Activated naive CD8-positive, alpha-beta T cell treated with anti-CD3 and anti-CD28 coated beads for 36 hours (primary cell): ENCODE measurements at places on chromosomes 5 and 9. TPM values are rescaled to one million over a fixed set of nuclear protein-coding genes. Genes with fewer than 3 reads are reported as not detected.

The POU5F2 gene
- total RNA-seq = 0.22 TPM

DNA sequence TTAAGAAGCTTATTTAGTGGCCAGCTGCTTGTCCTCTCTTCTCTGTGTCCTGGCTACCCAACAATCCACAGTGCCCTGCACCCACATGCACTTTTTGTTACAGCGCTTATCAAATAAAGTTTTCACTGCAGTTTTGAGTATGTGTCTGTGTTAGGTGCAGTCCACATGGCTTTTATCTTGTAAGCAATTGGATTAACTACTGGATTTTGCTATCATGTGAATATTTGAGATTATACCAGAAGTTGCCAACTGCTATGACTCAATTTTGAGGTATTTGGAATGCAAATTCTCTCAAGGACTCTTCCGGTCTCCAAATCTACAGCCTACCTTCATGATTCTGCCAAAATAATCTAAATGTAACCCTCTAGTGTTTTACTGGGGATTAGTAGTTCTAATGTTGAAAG, 690.2 kb downstream of the NR2F1-AS1 start:
- DNase-seq = no peak

DNA sequence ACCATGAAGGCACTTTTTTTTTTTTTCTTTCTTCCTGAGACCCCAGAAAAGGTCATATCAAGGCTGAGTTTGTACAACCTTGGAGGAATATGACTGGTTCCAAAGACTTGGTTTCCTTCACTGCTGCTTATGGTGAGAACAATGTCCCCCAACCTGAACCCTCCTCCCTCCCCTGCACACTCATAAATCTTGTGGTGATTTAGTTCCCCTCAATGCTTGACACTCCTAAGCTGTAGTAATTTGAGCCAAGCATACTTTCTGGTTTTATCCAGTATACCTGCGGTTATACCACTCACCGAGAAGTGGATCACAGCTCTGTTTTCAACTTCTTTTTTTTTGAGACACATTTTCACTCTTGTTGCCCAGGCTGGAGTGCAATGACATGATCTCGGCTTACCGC, 149.9 kb upstream of the KLF4 start:
- no peak for DNase-seq

The SARDH gene
- 2.7 TPM for total RNA-seq

- no peak for DNase-seq
Observed at GRCh38 chr5:102818345-102818744, 63.2 kb downstream of the PAM start.

The PRLR gene
- total RNA-seq = not detected

GRCh38 chr9:2210201-2210600, 195.1 kb downstream of the SMARCA2 start:
- DNase-seq = no peak

The PDE6A gene
- total RNA-seq = not detected

GRCh38 chr9:19445452-19445851, 36.6 kb downstream of the ACER2 start:
- no peak for DNase-seq

- no peak for DNase-seq
Observed at GRCh38 chr5:63170486-63170885, 591.9 kb downstream of the LRRC70 start.

DNA sequence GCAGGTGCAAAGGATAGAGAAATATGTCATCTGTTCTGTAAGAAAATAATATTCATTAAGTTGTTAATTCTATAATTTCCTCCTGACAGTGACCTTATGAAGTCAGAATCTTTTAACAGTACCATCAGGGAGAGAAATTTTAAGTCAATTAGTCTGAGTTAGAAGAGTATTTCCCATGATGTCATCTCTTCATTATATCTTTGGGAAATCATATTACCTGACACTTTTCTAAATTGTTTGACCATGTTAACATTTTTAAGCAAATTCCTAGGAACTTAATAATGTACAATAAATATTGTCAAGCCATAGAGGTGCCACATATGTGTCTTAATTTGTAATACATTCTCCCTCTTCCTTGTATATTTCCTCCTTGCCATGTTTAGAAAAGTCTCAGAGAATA, 124.4 kb upstream of the C6 start:
- no peak for DNase-seq

The PCDHA6 gene
- total RNA-seq = not detected

DNA sequence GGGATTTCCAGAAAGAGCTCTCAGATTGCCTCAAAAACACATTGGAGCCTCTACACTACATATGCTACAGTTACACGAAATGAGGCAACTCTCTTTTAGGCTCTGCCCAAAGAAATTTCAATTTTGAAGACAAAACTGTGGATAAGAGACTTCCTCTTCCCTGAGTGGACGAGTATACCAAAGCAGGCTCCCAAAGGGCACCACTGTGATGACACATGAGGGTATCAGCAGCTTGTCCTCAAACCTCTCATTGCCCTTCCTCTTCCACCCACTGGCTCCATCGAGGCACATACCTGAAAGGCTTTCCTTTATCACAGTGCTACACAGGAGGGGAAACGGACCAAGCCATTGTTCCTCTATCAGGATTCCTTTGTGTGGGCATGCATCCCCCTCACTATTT, 11.3 kb downstream of the CKMT2 start:
- no peak for DNase-seq

The SH3RF2 gene
- not detected for total RNA-seq

The SLC9A3 gene
- 2.4 TPM for total RNA-seq

- no peak for DNase-seq
Observed at GRCh38 chr5:116652903-116653302, 78.3 kb upstream of the SEMA6A start.

GRCh38 chr5:159509002-159509660, 178.8 kb upstream of the IL12B start:
- DNase-seq = no peak

DNA sequence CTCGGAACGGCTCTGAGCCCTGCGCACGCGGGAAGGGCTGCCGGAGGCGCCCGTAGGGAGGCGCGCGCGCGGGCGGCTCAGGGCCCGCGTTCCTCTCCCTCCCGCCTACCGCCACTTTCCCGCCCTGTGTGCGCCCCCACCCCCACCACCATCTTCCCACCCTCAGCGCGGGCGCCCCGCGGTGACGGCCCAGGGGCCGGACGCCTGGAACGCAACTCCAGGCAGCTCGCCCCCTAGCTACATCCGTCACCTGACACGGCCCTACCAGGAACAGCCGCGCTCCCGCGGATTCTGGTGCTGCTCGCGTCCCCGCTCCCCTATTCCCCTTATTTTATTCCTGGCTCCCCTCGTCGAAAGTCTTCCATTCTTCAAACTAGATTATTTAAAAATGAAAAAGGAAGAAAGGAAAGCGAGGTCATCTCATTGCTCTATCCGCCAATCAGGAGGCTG, at the start of gene CDKN2B-AS1:
Gene CDKN2B-AS1 (plus strand): TSS at position 236 of the 450 bp plus-strand sequence.
- DNase-seq = peak; percentile 48

DNA sequence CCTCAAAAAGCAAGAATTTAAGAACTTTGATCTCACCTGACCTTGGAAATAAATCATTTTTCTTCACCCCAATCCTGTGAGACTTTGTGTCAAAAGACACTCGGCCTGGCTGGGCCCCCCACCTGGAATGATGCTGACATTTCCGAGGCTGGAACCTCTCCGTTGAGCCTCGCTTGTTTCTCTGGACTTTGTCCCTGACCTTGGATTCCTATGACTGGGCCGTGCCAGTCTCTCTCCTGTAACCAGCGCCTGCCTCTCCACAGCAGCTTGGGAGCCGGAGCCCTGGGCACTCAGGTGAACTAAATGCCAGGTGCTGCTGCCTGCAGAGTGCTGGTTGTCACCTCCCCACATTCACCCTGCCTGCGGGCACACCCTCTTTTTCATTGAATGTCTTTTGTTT, 62.7 kb downstream of the RETREG1 start:
- no peak for DNase-seq

GRCh38 chr9:89436963-89437625, 60.8 kb downstream of the SEMA4D start:
- peak; percentile 46 for DNase-seq

DNA sequence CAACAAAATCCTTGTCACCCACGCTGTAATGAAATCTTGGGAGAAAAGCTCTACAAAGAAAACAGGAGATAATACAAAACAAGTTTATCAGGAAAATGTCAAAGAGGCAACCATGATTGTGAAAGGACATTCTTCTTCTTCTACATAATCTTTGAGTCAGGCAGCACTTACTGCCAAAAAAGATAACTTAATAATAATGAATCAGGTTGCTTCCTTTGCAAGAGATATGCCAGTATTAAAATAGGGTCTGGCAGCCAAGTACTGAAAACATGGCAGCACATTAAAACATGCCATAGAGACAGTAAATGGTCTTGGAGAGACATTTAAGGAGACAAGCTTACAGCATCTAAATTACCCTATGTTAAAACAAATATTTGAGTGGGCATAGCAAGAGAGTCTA, 1573.4 kb downstream of the EFNA5 start:
- no peak for DNase-seq

The SOX30 gene
- not detected for total RNA-seq

- DNase-seq = no peak
Observed at GRCh38 chr5:126395198-126395597, 28.0 kb upstream of the GRAMD2B start.

- DNase-seq = no peak
Observed at GRCh38 chr9:137149942-137150616, 11.1 kb downstream of the GRIN1 start.

GRCh38 chr9:79135681-79136415, 435.9 kb upstream of the TLE4 start:
- no peak for DNase-seq

DNA sequence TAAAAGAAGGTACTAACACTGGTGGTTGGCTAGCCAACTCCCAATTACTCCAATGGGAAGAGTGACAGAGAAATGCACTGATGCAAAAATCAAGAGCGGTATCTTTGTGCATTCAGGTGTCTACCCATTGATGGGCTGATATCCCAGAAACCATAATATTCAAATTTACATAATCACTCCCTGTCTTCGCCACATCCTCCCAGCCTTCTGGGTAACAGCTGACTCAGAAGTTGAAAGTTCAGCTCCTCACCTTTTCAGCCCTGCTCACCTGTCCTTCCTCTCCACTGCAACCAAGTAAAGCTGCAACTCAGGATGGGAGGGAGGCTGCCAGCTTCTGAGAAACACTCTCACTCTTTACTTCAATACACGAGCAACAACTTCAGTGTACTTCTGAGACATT, 6.9 kb downstream of the SUSD1 start:
- no peak for DNase-seq

The ENHO gene
- 0.27 TPM for total RNA-seq

The LHX3 gene
- total RNA-seq = not detected

- no peak for DNase-seq
Observed at GRCh38 chr9:82382887-82383616, 394.5 kb downstream of the SPATA31D1 start.

GRCh38 chr9:72128526-72128925, 20.7 kb upstream of the GDA start:
- no peak for DNase-seq

The MLLT3 gene
- 69.9 TPM for total RNA-seq

The SREK1IP1 gene
- total RNA-seq = 33.5 TPM

The WNT8A gene
- not detected for total RNA-seq

GRCh38 chr5:90096415-90097081, 313.0 kb downstream of the CETN3 start:
- DNase-seq = no peak

- DNase-seq = no peak
Observed at GRCh38 chr5:97071101-97071500, 71.3 kb downstream of the LIX1 start.

DNA sequence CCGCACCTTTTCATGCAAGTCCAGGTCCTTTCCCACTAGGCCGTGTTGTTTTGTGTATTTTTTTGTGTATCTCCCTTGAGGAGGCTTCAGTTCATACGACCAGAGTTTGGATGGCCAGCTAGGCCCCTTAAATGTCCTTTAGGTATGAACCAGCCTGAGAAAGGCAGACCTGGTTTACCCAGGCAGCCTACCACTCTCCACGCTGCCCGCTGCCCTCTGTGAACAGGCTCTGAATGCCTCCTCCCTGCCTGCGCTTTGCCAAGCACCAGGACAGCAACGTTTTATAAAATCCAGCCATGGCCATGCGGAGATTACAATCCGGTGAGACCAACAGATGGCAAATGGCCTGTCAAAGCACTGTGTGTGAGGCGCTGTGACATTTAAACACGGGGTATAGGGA, 626 bp upstream of the CLTB start:
- DNase-seq = no peak

The FAM169A gene
- total RNA-seq = 12.2 TPM

GRCh38 chr5:132501961-132502931, 11.7 kb upstream of the IRF1 start:
- DNase-seq = no peak

DNA sequence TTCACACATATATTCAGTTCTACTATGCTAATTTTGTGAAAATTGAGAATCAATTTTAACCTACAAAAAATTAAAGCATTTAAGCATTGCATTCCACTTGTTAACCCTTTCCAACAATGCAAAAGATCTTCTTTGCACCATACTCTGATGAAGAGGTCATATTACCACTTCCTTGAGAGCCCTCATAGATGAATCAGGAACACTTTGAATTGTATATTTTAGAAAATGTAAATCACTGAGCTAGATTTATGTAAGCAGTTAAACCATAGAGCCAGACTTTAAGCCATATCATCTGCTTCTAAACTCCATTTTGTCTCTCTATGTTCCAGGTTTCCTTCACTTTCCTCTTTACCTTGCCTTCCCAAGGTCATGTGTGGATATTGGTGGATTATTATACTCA, 56.5 kb upstream of the CDH18 start:
- no peak for DNase-seq

The CLIC3 gene
- total RNA-seq = not detected

DNA sequence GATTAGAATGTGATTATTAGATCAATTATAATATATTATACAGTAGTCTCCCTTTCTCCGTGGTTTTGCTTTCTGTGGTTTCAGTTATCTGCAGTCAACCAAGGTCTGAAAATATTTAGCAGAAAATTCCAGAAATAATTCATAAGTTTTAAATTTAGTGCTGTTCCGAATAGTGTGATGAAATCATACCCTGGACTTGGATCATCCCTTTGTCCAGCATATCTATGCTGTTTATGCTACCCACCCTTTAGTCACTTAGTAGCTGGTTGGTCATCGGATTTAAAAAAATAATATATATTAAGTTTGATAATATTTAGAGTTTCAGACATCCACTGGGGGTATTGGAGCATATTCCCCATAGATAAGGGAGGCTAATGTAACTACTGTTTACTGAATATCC, 19.6 kb downstream of the RMI1 start:
- no peak for DNase-seq

- no peak for DNase-seq
Observed at GRCh38 chr5:14182761-14183160, 39.6 kb downstream of the TRIO start.

GRCh38 chr5:158162026-158162425, 303.1 kb upstream of the CLINT1 start:
- no peak for DNase-seq

DNA sequence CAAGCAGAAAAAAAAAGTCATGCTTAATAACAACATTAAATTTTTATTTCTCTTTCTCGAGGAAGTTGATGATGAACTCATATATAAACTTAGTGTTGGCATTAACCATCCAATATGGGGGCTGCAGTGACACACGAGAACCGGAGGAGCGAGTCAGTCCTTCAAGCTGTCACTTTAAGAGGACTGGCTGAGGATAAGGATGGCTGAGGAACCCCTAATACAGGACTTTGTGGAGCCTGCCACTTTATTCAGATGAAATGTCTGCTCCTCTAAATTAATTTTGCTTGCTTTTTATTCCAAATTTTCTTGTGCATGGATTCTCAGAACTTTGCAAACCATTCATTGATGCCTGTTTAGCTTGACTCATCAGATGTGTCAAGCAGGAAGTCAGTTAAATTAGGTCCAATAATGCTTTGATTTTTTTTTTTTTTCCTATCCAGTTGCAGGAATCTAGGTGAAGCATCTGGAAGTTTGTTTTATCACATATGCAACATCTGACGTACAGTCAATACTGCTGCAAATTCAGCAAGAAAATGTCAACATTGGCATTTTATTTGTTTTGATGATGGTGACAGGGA, 144.2 kb upstream of the COL5A1 start:
- no peak for DNase-seq
